CD4-positive, alpha-beta T cell treated with Interleukin-15 for 1 hour (primary cell): ENCODE measurements at places on chromosomes 5 and 9.

DNA sequence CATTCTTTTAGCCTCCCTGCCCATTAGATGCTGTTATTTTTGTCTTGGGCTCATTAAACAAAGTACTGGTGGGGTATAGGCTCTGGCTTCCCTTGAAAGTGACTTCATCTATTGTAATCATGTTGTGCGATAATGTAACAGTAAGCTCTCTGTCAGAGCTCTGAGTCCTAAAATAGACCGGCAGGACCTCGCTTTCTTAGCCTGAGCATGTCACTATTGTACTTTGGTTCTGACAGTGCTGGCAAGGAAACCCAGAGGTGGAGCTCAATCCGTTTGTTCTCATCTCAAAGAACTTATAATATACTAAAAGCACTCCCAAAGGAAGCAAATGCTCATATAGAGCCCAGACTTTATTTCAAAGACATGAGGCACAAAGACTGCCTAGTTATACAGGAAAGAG, 339.1 kb upstream of the CCNH start:
- DNase-seq, result no peak

- no peak for DNase-seq
These were observed 8.7 kb upstream of the TMEM141 start for GRCh38 chr9:136782452-136782851.

DNA sequence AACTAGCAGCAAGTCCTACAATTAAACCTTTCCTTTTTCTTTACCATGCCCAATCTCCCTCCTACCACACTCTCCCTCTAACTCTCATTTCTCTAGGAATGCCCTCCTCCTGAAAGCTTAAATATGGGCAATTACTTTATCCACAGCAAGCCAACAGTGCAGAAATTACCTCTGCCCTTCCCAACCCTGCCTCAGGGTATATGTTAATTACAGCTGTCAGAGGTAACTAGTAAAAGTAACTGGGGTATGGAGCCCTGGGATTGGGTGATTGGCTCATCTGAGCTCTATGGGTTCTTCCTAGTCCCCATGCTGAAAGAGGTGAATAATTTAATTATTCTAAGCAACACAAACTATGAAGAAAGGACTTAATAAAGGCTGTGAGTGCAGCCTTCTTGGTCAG, 478.9 kb upstream of the NMUR2 start:
- DNase-seq, result no peak

GRCh38 chr5:36070687-36071571, 4.2 kb upstream of the UGT3A2 start:
- DNase-seq, result no peak

DNA sequence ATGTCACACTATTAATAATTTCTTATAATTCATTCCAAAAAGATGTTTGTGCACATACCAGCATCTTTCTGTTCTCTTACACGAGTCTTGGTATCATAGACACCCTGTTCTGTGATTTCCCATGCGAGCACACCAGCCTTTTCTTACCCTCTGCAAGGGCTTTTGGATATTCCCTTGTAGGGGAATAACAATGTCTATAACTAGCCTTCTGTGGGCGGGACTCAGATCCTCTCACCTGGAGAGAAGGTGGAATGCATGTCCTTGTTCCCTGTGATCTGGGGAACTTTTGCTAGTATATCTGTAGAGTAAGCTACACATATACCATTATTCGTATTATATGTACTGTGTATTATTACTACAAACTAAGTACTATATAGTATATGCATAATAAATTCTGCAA, 44.8 kb downstream of the EHMT1 start:
- no peak for DNase-seq

GRCh38 chr9:15889555-15889954, 336.7 kb downstream of the CCDC171 start:
- DNase-seq, result no peak

- no peak for DNase-seq
These were observed 390.4 kb upstream of the PRR16 start for GRCh38 chr5:120073722-120074121.

DNA sequence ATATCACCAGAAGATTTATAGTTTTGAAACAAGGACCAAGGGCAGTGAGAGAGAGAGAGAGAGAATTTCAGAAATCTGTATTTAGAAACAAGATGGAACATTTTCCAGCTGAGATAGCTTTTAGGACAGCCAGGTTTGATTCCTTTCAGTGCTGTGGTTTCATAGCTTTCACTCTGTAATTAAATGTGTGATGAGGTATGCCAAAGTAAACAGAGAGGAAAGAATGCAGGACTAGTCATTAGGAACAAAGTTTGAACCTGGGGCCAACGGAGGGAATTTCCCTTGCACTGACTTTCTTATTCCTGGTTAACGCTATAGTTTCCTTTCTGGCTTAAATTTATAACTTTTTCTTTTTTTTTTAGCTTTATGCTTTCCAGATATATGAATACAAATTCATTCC, 10.0 kb upstream of the CCL28 start:
- no peak for DNase-seq

- no peak for DNase-seq
These were observed 3.8 kb downstream of the WDR36 start for GRCh38 chr5:111095982-111096381.

- DNase-seq, result peak; percentile 62
These were observed at the start of gene GPR150 for GRCh38 chr5:95620030-95620869. GPR150 (plus strand) TSS chr5:95620087; CDS start chr5:95620276, 189 bp downstream.

GRCh38 chr5:34511915-34512314, 144.2 kb upstream of the RAI14 start:
- DNase-seq, result no peak

DNA sequence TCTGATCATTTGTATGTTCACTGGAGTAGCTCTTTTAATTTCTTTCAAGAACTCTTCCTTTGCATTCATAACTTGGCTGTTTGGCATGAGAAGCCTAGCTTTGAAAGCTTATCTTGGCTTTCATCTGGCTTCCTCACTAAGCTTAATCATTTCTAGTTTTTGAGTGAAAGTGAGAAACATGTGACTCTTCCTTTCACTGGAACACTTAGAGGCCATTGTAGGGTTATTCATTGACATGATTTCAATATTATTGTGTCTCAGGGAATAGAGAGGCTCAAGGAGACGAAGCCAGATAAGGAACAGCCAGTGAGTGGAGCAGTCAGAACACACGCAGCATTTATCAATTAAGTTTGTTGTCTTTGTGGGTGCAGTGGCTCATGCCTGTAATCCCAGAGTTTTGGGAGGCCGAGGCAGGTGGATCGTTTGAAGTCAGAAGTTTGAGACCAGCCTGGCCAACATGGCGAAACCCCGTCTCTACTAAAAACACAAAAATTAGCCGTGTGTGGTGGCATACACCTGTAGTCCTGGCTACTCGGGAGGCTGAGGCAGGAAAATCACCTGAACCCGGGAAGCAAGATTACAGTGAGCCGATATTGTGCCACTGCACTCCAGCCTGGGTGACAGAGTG, 98.3 kb downstream of the UGCG start:
- no peak for DNase-seq

DNA sequence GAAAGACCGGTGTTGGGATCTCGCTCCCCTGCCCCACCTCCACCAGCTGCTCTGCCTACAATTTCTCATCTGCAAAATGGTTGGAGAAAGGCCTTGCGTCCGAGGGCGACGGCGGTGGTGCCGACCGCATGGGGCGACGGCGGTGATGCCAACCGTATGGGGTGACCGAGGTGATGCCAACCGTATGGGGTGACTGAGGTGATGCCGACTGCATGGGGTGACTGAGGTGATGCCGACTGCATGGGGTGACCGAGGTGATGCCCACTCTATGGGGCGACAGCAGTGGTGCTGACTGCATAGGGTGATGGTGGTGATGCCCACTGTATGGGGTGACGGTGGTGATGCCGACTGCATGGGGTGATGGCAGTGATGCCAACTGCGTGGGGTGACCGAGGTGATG, 171.0 kb downstream of the OLFM1 start:
- DNase-seq, result no peak

DNA sequence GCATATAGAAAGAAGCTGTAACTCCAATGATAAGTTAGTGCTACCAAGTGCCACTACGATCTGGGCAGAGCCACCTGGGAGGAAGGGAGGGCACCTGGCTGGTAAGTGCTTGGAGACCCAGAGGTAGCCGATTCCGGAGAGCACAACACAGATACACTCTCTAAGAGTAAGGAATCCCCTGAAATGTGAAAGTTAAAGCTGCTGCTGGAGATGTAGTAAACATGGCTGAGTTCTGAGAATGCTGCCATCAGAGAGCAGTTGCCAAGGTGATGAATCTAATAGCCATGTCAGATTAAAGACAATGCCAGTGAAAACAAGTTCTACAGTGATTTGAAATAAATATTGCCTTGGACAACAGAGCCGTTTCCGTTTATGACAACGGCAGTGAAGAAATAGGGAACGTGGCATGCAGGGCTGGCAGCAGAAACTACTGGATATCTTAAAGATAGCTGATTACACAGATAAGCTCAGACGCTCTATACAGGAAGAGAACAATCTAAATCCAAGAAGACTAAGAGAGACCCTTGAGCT, 561.2 kb upstream of the C9orf72 start:
- no peak for DNase-seq

DNA sequence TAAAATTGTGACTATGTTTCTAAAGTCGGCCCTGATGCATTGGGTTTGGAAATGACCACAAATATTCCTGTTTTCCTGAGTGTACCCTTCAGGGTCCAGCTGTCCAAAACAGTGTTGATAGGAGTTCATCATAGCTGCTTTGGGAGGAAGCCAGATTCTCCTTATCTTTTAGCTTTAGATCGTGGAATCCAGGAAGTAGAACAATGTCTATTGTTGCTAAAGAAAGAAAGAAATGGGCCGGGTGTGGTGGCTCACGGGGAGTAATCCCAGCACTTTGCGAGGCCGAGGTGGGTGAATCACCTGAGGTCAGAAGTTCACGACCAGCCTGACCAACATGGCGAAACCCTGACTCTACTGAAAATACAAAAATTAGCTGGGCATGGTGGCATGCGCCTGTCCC, 9.5 kb downstream of the CAVIN4 start:
- no peak for DNase-seq

DNA sequence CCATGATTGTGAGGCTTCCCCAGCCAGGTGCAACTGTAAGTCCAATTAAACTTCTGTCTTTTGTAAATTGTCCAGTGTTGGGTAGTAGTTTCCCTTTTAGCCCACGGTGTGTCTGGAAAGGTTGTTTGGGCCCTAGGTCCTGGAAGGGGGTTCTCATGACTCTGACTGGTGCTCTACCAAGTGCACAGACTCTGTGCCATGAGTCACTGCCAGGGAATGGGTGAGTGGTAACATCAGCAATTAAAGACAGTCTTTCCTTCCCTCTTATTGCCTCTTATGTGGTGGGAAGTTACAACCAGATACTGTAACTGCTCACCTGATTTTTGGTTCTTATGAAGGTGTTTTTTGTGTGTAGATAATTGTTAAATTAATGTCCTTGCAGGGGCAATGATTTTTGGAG, 141.2 kb downstream of the PRDM9 start:
- no peak for DNase-seq

- no peak for DNase-seq
These were observed 5.4 kb upstream of the CLK4 start for GRCh38 chr5:178632285-178632684.

- DNase-seq, result no peak
These were observed 25.0 kb downstream of the LMNB1 start for GRCh38 chr5:126801992-126802294.

DNA sequence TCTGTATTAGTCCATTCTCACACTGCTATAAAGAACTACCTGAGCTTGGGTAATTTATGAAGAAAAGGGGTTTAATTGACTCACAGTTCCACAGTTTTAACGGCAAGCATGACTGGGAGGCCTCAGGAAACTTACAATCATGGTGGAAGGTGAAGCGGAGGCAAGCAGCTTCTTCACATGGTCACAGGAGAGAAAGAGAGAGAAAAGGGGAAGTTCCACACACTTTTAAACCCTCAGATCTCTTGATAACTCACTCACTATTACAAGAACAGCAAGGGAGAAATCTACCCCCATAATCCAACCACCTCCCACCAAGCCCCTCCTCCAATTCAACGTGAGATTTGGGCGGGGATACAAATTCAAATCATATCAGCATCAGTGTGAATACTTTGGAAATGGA, 133.4 kb upstream of the SLC30A5 start:
- DNase-seq, result no peak

DNA sequence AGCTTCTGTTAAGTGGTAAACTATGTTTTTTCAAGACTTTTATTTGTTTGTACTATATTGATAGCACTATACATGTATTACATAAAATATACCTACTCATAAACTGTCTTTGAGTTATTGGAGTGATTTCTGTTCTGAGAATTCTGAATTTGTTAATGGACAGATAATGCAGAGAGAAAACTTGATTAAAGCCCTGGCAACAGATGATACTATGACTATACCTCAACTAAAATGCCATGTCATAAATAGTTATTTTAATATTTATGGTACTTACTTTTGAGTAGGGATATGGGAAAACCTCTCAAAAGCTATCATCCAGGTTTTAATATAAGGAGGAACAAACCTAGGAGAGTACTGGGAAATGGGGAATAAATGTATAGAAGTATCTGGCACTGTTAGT, 947.2 kb upstream of the ARRDC3 start:
- DNase-seq, result no peak

GRCh38 chr5:104111632-104112031, 549.0 kb upstream of the NUDT12 start:
- no peak for DNase-seq

DNA sequence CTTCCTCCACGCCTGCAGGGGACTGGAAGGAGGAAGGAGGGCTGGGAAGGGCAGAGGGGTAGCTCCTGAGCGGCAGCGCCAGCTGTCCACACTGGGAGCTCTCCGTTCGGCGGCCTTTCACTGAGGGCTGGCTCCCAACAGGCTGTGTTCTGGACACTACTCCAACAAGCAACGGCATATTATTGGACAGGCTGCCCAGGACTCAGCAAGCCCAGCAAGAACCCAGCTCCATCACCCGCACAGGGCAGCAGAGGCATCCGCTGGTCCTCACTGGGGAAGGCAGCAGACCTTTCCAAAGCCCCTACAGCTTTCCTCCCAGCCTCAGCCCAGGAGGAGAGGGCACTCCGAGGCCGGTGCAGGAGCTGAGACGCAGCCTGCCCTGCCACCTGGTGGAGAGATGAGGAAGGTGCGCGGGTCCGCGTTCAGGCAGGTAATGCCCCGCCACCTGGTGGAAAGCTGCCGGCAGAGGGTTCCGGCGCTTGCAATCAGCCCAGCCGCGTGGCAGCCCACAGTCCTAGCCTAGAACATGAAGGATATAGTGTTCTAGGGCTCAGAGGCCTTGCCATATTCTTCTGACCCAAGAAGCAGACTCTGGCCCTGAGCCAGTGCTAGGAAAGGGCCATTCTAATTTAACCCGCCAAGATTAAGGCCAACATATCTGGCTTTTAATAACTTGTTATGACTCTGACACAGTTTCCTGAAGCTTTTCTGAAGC, 74.4 kb downstream of the NRG2 start:
- DNase-seq, result peak; percentile 83

GRCh38 chr5:110371011-110371724, 355.3 kb downstream of the TMEM232 start:
- no peak for DNase-seq

DNA sequence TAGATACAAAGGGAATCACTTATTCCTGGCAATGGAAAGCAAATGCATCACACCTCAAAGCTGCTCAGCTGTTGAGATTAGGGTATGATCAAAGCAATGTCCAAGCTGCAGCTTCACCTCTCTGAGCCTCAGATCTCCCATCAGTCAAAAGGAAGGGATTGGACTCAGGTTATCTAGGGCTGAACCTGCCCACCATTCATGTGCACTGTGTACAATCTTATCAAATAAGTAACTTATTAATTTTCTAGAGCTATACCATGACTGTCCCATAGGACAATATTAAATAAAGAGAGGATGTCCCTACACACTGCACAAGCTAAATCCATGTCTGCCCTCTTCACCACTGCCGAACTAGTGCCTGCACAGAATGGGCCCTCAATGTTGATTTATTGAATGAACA, 127.0 kb downstream of the HSD17B3 start:
- no peak for DNase-seq
